HT-29 (cell line): ENCODE measurements at places on chromosomes 3 and 15. TPM values are rescaled to one million over a fixed set of nuclear protein-coding genes. Genes with fewer than 3 reads are reported as not detected.

Gene PRSS50
- not detected in 2 replicates for total RNA-seq

Gene CNTN6
- total RNA-seq = not detected in 2 replicates

Gene MTFMT
- 17.1 and 23.1 TPM in 2 replicates for total RNA-seq

Gene KCNAB1
- not detected in 2 replicates for total RNA-seq

Gene DPH6
- total RNA-seq = 9.3 and 27.3 TPM in 2 replicates

Gene IGDCC3
- not detected in 2 replicates for total RNA-seq

Gene SCAANT1
- not detected in 2 replicates for total RNA-seq

Gene CPLX3
- total RNA-seq = 0.13 and 0.25 TPM in 2 replicates

Gene DHFR2
- 1.1 TPM in 2 replicates for total RNA-seq

Gene ADAMTSL3
- total RNA-seq = not detected in 2 replicates

Gene SOX2
- not detected in 2 replicates for total RNA-seq

Gene NRROS
- not detected in 2 replicates for total RNA-seq

Gene SI
- 0.20 and 0.55 TPM in 2 replicates for total RNA-seq

Gene SPSB4
- not detected in 2 replicates for total RNA-seq

Gene CDCP1
- total RNA-seq = 13.6 and 15.6 TPM in 2 replicates

Gene ERICH6
- not detected in 2 replicates for total RNA-seq

Gene NANOGP8
- total RNA-seq = not detected in 2 replicates

Gene CTXN2
- total RNA-seq = not detected in 2 replicates

Gene SLC38A3
- 0.70 TPM in 1 of 2 replicates, not detected in the other for total RNA-seq

Gene SLC25A36
- total RNA-seq = 55.9 and 56.9 TPM in 2 replicates

Gene CYP8B1
- total RNA-seq = not detected in 2 replicates

Gene GOLGA8J
- total RNA-seq = not detected in 2 replicates

Gene GALNT15
- total RNA-seq = not detected in 2 replicates

Gene EFHB
- not detected in 2 replicates for total RNA-seq
